T-helper 1 cell (primary cell): ENCODE measurements at places on chromosomes 6 and 20.

DNA sequence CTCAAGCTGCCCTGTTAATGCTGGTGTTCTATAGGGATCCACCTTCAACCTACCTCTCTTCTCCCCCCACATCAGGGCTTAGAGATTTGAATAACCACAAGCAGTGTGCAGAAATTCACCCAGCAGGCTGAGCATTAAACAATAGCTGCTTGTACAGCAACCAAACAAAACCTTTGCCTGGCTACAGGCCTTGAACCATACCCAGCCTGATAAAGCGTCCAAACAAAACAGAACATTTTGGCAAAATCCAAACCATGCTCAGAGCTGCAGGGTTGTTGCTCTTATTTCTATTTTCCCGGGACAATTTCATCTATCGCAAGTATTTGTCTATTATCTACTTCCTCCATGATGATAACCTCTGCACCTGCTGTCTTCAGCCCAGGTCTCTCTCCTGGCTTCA lies 142.3 kb downstream of the UNC5CL start:
- DNase-seq, result no peak

DNA sequence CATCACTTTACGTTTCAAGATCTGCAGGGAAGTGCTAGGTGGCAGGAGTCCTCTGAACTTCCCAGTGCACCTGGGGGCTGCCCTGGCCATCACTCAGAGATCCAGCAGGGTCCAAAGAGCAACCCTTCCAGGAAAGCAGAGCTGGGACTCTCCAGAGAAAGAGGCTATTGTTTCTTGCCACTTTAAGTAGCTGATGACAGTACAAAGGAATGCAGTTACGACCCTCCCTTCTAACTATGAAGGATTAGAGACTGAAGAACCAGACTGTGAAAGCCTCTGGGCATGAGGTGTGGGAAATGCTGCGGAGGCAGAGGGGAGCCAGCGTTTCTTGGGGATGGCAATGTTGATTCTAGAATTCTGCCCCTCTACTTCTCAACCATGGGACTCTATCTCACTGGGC lies 189.1 kb upstream of the SUPT3H start:
- no peak for DNase-seq

DNA sequence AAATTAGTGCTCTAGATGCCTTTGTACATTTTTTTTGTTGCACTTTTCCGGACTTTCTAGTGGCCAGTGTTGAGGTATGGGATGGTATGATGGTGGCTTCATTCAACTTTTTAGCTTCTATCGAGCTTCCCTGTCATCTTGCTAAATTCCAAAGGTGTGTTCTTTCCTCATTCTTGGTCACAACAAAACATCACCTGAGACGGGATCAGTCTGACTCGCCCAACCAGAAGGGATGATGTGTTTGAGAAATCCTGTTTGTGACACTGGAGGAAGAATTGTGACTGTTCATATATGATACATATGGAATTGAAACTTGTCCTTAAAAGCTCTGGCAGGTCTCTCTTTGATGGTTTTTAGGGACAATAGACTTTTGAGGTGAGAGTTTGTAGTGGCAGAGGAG lies 33.8 kb downstream of the KCNS1 start:
- no peak for DNase-seq

DNA sequence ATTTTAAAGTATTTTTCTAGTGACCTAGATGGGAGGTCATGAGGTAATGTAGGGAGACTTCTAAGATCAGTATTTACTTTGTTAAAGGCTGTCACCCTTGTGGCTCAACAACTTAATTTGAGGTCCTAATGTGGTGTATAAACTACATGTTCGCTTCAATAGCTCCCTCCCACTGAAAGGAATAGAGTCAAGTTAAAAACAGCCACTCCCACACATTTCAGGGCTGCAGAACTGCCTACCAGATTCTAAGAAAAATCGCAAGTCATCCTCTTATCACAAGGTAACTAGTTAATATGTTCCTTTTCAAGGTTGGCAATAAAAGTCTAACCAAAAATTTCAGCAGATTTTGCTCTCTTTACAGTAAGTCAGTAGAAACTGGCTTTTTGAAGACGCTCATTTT lies 15.1 kb downstream of the GSTA1 start:
- DNase-seq, result no peak

- no peak for DNase-seq
These were observed 39.6 kb upstream of the STX16 start for GRCh38 chr20:58611236-58612030.

DNA sequence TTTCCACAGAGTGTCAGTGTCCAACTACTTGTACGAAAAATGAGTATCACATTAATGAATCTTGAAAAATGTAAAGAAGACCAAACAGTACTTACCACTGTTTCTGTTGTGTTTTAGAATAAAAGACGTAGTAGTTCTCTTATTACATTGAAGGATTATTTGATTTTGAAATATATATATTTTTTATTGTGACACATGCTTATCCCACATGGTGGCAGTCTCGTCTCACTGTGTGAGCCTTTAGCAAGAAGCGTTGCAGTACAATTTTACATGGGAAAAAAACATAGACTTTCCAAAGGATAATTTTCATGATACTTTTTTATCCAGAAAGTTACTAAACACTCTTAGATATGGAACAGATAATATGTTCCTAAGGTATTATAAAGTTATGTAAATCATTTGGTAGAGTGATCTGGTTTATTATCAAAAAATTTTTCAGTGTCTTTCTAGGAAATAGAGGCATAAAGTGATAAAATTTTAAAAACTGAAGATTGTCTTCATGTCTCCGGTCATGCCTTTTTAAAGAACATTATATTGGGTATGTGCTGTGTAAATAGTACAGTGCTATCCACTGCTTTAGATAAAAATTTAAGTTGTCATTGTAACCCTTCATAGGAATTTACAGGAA lies 117.5 kb upstream of the SAMD5 start:
- DNase-seq, result no peak

DNA sequence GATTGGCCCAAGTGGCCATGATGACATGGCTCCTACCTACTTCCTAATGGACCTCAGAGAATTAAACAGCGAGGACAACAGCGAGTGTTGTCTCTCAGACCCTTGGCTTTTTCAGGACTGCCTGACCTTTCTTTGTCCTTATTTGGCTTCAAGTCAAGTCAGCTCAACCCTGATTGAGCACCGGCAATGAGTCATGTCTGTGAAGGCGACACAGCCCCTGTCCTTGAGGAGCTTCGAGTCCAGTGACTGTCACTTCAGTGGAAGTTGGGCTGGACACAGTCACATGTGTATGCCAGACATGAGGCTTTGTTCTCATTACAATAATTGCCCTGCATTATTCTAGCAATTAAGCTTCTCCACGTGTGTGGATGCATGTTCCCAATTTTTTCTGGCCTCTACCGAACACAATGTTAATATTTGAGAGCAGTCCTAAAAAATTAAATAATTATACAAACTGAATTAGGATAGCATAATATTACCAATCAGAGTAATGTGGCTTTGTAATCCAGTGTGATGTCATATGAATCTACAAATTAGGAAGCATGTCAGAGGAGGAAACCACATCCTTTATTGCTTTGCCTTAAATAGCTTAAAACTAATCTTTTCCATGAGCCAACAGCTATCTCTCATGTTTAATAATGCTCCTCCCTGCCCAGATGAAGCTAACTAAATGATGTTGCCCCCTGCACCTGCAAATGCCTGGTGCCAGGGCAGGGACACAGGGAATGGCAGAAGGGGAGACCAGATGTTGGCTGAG lies 178.6 kb downstream of the CDH26 start:
- DNase-seq, result no peak

- DNase-seq, result no peak
These were observed 49.4 kb downstream of the CTCFL start for GRCh38 chr20:57475388-57476083.

GRCh38 chr6:169326067-169326799 lies 72.6 kb upstream of the THBS2 start:
- no peak for DNase-seq

GRCh38 chr20:62355878-62356588 lies 11.1 kb downstream of the LAMA5 start:
- DNase-seq, result no peak

DNA sequence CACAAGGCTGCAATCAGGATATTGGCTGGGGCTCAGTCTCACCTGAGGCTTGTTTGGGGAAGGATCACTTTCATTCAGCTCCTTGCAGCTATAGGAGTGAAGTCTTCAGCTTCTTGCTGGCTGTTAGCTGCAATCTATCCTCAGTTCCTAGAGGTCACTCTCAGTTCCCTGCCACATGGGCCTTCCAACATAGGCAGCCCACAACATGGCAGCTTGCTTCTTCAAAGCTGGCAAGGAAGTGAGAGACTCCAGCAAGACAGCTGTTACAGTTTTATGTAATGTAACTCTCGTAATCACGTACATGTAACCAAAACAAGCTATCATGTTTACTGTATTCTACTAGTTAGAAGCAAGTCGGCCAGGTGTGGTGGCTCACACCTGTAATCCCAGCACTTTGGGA lies 226.9 kb downstream of the CDC5L start:
- no peak for DNase-seq

- no peak for DNase-seq
These were observed 59.6 kb downstream of the RWDD2A start for GRCh38 chr6:83252719-83253118.

DNA sequence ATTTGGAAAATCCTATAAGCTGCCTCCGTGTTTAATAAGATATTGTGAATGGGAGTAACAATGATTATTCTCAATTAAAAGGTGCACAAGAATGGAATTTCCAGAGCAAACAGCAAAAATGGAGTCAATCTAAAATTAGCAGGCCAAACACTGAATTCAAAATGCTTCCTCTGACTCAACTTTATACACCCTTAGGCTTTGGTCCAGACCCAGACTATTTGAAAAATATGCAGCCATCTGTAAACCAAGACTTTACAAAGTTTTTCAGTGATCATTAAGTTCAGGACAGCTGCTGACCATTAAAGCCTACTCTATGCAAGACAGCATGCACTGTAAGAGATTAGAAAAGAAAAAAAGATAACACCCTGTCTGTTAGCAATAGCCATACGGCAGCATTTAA lies 39.4 kb upstream of the CCN6 start:
- no peak for DNase-seq

GRCh38 chr6:57174511-57174907 lies 2.4 kb downstream of the BAG2 start:
- no peak for DNase-seq

GRCh38 chr6:150633486-150633834 lies 33.8 kb downstream of the PLEKHG1 start:
- DNase-seq, result no peak

DNA sequence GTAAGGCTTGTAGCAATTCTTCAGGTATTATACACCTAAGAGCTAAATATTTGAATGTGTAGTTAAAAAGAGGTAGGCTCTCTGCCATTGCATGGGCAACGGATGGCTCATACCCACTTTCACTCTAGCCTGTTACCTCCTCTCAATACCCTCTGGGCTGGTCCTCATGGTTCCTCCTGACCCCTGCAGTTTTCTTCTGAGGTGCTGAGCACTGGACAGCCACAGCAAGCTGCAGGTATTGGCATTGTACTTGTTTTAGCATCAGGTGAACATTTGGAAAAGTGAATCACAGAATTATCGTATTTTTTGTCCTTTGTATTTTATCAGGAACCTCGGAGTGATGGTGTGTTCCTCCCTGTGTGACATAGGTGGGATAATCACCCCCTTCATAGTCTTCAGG lies 32.9 kb downstream of the SLC22A1 start:
- DNase-seq, result no peak

DNA sequence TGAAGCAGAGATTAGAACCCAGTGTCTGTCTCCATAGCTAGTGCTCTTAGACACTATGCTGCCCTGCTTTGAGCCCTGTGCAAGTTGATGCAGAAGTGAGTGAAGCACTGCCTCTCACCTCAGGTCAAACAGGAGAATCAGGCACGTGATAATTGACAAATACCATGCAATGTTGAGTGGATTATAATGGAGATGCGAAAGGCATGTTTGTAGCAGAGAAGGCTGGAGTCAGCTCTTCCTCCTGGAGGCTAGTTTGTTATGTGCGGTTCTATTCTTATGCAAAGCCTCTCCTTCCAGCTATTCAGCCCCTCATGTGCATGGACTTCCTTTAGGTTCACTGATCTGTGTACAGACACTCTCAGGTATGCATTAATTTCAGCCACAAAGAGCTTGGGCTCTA lies 108.5 kb downstream of the MANEA start:
- no peak for DNase-seq

DNA sequence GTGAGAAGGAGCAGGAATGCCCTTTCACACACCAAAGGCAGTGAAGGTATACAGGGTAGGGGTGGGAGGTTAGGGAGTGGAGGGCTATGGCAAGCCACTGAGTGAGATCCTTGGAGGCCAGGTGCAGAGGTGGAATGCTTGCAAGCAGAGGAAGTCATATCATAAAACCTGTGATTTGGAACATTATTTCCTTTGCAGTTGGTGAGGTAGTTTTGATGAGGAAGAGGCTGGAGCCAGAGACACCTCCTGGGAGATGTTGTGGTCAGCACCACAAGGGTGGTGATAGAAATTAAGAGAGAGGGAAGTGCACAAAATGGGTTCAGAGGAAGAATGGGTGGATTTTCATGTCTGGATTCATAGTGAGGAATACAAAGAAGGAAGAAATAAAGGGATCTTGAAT lies 73.0 kb downstream of the PLCB4 start:
- DNase-seq, result no peak

- no peak for DNase-seq
These were observed 10.9 kb upstream of the MTRF1L start for GRCh38 chr6:153013438-153013837.

DNA sequence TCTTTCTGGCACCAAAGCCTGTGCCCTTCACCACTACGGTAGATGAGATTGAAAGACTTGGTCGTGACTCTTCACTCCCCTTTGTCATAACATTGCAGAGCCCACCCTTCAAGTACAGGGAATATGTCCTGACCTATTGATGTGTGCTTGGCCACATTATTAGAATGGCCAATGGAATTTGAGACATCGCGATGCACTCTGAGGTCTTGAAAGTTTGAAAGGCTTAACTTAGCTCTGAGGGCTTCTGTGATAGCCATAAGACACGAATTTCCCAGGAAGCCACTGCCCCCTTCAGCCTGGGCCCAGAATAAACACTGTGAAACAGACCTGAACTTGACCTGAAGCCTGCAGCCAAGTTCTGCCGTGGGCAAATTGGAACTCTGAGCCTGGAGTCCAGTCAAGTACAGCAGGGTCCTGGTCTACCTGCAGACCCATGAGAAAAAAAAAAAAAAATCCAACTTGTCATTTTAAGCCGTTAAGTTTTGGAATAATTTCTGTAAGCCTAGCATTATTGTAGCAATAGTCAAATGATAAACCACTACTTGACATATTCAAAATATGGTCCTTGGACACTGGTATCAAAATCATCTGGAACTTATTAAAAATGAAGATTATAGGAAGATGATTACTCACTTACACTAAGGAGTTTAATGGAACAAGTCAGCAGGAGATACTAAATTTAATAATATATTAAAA lies 36.9 kb upstream of the TRAF3IP2 start:
- DNase-seq, result no peak

DNA sequence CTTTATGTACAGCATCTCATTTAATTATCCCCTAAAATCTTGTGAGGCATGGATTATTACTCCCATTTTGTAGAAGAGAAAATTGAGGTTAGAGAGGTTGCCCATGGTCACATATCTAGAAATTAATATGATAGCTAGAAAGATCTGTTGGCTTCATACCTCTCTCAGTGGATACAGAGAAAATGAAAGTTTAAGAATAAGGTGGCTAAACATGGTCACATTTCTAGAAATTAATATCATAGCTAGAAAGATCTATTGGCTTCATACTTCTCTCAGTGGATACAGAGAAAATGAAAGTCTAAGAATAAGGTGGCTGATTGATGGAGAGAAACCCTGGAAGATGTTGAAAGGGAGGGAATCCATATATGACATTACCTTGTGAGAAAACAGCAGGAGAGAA lies 260.7 kb upstream of the MAN1A1 start:
- DNase-seq, result no peak

- no peak for DNase-seq
These were observed 169.9 kb downstream of the CARMIL1 start for GRCh38 chr6:25448965-25449538.
